ENCODE measurements at places on chromosomes 4 and X.

DNA sequence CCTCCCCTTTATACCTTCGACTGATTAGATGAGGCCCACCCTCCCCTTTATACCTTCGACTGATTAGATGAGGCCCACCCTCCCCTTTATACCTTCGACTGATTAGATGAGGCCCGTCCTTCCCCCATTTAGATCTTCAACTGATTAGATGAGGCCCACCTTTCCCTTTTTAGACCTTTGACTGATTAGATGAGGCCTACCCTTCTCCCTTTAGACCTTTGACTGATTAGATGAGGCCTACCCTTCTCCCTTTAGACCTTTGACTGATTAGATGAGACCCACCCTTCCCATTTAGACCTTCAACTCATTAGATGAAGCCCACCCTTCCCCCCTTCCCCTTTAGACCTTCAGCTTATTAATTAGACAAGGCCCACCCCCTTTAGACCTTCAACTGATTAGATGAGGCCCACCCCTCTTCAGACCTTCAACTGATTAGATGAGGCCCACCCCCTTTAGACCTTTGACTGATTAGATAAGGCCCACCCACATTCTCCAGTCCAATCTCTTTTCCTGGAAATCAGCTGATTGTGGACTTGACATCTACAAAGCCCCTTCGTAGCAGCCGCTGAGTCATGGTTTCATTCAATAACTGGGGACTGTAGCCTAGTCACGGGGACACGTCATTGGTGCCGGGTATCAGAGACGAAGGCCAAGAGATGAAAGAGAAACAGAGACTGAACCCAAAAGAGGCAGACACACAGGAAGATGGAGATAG lies 28.8 kb upstream of the IL3RA start:
- DNase-seq, result no peak

- no peak for DNase-seq
Measured at GRCh38 chrX:48460606-48461005, 9.5 kb downstream of the SLC38A5 start.

DNA sequence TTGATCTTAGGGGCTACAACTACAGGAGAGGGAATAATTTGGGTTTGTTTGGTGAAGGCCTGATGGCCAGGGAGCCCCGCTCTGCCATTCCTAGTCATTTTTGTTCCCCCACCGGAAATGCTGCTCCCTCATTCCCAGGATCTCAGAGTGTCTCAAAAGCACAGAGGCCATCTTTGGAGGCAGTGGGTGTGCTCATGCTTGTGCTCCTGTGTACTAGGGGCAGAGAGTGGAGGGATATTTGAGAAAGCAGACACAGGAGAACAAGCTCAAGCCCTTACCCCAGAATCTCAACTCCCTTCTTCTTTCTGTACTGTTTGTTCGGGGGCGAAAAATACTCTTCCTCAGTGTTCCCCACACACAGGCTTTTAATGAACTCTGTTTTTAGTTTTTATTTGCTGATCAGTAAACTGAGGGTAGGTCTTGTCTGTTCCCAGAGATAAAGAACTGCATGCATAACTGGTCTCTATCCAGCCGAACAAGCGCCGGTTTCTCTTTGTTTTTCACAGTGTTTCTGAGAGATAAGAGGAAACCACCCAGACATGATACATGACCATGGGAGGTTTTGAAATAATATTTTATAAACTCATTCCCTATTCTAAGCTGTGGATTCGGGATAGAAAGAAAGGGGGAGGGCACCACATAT lies 32.9 kb upstream of the XK start:
- DNase-seq, result no peak

GRCh38 chr4:125663896-125664767 lies 349.4 kb downstream of the FAT4 start:
- no peak for DNase-seq

DNA sequence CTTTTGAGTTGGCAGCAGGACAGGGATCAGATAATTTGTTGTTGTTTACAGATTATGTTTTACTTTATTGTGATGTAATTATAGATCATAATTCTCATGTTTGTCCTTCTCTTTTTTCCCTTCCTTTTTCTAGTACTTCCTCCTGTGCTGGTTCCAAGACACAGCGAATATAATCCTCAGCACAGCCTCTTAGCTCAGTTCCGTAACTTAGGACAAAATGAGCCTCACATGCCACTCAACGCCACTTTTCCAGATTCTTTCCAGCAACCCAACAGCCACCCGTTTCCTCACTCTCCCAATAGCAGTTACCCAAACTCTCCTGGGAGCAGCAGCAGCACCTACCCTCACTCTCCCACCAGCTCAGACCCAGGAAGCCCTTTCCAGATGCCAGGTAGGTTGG lies 58.0 kb downstream of the SMAD1 start:
- DNase-seq, result no peak

DNA sequence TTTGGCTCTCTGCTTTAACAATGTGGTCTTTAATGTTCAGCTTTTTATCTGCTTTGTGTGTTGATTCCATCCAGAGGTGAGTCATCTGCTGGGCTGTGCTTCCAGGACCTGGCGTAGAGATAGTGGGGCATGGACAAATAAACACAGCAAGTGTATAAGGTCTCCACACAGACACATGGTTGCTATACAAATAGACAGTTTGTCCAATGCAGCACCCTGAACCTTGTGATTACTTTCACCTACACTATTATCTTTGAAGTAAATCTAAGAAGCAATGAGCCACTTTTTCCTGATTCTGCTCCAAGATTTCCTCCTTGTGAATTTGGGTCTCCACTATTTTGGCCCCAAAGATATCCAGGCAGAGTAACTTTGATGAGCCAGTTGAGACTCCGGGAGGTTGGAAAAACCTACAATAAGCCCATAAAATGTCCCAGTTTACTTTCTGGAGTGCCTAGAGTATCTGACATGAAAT lies 12.1 kb downstream of the PPARGC1A start:
- DNase-seq, result peak; percentile 47

DNA sequence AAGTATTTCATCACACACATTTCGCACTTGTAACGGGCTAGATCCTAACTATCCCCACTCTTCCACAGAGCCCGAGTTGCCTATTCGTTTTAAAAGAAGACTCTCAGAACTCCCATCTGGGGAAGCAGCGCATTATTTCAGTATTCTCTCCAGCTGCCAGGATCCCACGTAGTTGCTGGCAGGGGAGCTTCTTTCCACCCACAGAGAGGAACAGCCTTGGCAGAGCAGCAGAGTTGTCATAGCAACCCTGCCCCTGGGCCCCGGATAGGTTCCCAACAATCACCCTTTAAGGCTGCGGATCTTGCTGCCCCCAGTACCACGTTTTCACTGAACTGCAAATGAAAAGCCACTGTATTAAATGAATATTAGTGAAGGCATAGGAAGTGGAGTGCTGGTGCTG lies 106.7 kb downstream of the GPM6A start:
- no peak for DNase-seq

- no peak for DNase-seq
Measured at GRCh38 chrX:130176354-130176776, 4.6 kb downstream of the RAB33A start.

DNA sequence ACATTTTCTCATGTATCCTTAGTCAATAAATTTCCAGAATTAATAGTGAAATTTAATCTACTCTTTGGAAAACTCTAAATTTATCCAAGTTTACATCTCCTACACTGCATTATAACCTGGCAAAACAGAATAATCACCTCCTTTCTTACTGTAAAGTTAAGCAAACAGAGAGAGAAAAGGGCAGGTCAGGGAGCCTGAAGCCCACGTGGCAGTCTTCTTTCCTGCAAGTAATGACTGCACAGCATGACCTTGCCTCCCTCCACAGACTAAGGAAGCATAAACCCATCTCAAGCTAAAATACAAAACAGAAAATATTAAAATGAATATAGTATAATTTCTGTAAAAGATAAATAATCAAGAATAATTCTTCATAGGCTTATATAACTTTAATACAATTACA lies 1153.0 kb downstream of the C4orf33 start:
- no peak for DNase-seq

- no peak for DNase-seq
Measured at GRCh38 chr4:6460876-6461275, 11.5 kb downstream of the PPP2R2C start.

DNA sequence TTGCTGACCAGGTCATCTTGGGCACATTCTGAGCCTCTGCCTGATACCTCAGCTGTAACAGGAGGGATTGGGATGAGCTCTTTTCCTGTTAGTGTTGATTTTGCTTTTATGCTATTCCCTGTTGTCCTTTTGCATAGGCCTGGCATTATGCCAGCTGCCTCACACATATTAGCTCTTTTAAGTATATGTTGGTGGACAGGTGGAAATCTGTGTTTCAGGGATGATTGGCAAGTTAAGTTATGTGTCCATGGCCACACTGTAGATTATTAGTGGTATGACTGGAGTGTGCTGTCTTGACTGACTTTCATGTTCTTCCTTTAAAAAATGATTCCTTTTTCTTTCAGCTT lies 28.9 kb downstream of the NSD2 start:
- no peak for DNase-seq

GRCh38 chr4:88753658-88754571 lies 56.3 kb upstream of the NAP1L5 start:
- DNase-seq, result no peak

DNA sequence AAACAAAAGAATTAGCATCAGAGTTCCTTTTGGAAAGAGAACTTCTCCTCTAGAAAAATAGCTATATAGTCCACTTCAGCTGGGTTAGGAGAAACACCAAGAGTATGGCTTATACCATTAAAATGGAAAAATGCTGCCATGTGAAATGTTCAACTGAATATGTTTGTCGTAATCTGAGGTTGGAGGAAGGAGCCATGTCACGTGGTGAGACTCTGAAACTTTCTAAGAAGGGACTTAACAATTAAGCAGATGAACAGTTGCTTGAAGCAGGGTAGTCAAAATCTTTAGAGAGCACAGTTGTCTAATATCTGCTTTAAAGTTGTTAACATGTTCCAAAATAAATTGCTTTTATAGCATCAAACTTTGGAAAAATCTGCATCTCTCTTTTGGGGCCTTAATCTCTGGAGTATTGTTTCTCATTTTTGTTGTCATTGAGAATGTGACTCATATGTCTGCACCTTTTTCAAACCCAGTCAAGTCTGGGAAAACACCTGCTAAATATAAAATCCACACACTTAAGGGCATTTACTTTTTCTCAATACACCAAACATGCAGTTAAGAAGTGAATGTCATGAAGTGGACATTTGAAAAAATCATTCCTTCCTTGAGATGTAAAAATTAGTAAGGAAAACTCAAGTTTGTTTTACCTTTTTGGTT lies 168.8 kb upstream of the PDE5A start:
- DNase-seq, result no peak

DNA sequence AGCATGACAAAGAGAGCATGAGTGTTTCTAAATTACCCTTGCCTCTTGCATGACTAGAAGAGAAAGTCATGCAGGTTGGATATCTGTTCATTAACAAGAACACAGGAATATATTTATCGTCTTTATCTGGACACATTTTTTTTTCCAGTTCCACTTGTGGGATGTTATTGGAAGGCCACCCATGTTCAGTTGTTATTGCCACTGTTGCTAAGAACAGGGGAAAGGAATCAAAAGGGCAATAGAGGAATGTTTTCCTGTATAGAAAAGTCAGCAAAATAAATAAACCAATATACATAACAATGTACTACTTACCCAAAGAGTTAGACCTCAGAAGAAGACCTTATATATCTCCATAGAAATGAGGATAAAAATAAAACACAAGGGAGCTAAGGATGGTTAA lies 270.1 kb downstream of the QDPR start:
- DNase-seq, result peak; percentile 76

DNA sequence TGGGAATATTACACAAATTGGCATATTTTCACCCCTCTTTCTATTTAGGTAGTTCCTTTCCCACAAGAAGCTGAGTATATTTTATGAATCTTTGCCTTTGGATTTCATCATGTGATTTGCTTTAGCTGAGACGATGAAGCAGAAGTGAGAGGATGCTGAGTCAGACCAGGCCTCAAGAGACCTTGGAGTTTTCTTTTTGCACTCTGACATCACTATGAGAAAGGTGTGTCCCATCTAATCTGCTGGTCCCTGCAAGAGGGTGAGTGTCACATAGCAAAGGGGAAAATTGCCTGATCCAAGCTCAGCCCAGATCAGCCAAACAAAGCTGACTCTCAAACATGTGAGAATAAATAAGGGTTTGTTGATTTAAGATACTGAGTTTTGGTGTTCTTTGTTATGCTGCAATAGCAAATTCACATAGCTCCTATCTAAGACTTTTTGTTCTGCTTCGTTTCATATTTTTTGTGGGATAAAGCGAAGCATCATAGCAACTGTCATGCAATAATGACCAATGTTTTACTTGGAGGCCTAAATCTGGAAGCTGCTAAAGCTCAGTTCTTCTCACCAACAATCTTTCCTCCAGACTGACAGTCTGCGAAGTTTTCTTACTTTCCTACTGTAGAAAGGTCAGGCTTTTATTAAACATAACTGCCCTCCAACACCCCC lies 176.9 kb downstream of the PDHA2 start:
- DNase-seq, result no peak

DNA sequence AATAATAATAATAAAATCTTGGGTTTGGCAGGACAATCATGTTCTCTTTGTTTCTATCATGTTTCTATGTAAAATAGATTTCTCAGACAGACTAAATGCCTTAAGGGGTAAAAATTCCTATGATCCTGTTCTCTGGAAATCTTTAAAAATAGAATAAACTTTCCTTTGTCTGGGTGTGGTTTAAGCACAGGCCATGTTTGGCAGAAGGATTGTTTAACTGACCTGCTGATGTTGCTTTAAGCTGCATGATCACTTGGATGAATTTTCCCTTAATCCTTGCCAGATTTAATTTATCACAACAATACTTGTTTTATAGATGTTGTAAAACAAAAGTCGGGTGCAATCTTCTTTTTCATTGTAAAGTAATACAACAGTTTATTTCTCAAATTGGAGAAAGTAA lies 341.7 kb upstream of the FAT1 start:
- no peak for DNase-seq
